ENCODE measurements at places on chromosomes 12 and 14. TPM values are rescaled to one million over a fixed set of nuclear protein-coding genes. Genes with fewer than 3 reads are reported as not detected.

- no peaks in the 10 kb centered on the region for H3K4me1 ChIP-seq
- H3K27me3 ChIP-seq, result no peaks in the 10 kb centered on the region
- H3K36me3 ChIP-seq, result no peaks in the 10 kb centered on the region
- no peak overlapping the region for H3K4me3 ChIP-seq
Measured at GRCh38 chr12:77923882-77924281, 93.2 kb downstream of the NAV3 start.

- H3K27me3 ChIP-seq, result no peaks in the 10 kb centered on the region
- peaks cover 13% of the 10 kb centered on the region for H3K36me3 ChIP-seq
- no peak for DNase-seq
- H3K4me1 ChIP-seq, result no peaks in the 10 kb centered on the region
Measured at GRCh38 chr12:66118240-66118891, 12.2 kb downstream of the LLPH start.

DNA sequence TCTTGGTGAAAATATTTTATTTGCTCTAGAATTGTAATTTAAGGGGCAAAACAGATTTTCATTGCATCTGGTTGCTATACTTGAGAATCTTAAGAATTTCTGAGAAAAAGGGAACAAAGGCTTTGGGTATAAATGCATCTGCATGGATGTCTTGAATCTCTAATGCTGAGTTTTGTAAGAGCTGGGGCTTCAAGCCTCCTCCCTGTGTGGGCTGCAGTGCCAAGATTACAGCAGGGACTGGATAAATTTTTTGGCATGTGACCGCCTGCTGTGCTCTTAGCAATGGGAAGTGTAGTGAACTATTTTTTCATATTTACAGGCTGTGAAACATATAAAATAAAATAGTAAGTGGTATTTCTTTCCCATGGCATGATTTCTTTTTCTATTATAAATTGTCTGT lies 70.0 kb downstream of the SLC38A6 start:
- no peak for DNase-seq
- H3K36me3 ChIP-seq, result peaks cover 3% of the 10 kb centered on the region
- no peaks in the 10 kb centered on the region for H3K27me3 ChIP-seq
- no peaks in the 10 kb centered on the region for H3K4me1 ChIP-seq
- H3K4me3 ChIP-seq, result no peak overlapping the region
- no peak overlapping the region for H3K27ac ChIP-seq

DNA sequence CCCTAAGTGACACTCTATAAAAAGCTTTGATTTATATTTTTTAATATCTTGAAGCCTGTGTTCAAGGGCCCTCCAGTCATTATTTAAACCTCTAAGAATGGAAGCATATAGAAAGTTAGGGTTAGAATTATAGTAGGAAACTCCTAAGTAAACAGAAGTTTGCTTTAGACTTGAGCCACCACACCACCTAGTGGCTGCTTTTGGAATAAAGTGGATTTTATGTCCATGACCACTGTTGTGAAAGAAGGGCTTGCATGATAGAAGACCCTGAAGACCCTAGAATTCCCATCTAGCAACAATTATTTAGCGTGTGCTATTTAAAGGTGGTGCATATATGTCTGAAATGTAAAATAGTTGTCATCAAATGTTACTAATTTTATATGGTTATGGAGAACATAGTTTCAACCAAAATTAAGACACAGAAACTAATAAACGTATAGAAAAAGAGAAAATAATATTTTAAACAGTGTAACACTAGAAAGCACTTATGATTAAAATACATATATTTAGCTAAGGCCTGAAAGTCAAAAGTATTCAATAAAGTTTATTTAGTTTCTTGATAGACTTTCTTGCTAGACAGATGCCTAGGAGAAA lies 21.3 kb downstream of the LRRIQ1 start:
- H3K27me3 ChIP-seq, result no peaks in the 10 kb centered on the region
- no peak for DNase-seq
- H3K4me1 ChIP-seq, result no peaks in the 10 kb centered on the region
- no peak overlapping the region for H3K4me3 ChIP-seq
- no peak overlapping the region for H3K27ac ChIP-seq

- H3K27me3 ChIP-seq, result no peaks in the 10 kb centered on the region
- H3K4me3 ChIP-seq, result no peak overlapping the region
- DNase-seq, result no peak
- peaks cover 88% of the 10 kb centered on the region for H3K36me3 ChIP-seq
Measured at GRCh38 chr14:90268420-90268819, 12.1 kb downstream of the PSMC1 start.

Gene VWF
- total RNA-seq, result not detected

Gene ARG2
- total RNA-seq, result 0.46 TPM

Gene DBX2
- not detected for total RNA-seq

Gene KRT85
- not detected for total RNA-seq

Gene CCND2
- total RNA-seq, result 659 TPM
